ENCODE measurements at places on chromosomes 3 and 15.

GRCh38 chr15:23850666-23851065, 163.6 kb upstream of the NDN start:
- DNase-seq, result no peak

DNA sequence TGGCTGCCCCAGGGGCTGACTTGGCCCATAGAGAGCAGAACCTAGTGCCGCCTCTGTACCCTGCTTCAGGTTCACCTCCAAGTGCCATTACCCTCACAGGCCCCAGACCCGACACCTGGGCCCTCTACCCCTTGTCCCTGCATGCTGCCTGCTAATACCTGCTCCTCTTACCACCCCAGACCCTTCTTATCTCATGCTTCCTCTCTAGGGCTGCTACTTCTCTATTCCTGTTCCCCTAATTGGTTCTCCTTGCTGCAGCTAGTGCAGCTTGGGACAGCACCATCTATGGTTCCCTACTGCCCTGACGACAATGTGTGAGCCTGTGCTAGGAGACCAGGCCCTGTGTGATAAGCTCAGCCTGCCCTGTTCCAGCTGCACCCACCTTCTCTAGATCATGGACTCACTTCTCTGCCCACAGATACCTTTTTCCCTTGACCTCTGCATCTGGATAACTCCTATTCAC, 15.3 kb downstream of the HDAC11 start:
- DNase-seq, result no peak

GRCh38 chr15:63522225-63522578, 17.8 kb downstream of the USP3 start:
- DNase-seq, result no peak

- DNase-seq, result no peak
Observed at GRCh38 chr3:129614435-129614834, 8.0 kb upstream of the PLXND1 start.

- no peak for DNase-seq
Observed at GRCh38 chr3:82707035-82707434, 945.6 kb upstream of the GBE1 start.

- no peak for DNase-seq
Observed at GRCh38 chr3:4995500-4996053, 16.3 kb downstream of the BHLHE40 start.

DNA sequence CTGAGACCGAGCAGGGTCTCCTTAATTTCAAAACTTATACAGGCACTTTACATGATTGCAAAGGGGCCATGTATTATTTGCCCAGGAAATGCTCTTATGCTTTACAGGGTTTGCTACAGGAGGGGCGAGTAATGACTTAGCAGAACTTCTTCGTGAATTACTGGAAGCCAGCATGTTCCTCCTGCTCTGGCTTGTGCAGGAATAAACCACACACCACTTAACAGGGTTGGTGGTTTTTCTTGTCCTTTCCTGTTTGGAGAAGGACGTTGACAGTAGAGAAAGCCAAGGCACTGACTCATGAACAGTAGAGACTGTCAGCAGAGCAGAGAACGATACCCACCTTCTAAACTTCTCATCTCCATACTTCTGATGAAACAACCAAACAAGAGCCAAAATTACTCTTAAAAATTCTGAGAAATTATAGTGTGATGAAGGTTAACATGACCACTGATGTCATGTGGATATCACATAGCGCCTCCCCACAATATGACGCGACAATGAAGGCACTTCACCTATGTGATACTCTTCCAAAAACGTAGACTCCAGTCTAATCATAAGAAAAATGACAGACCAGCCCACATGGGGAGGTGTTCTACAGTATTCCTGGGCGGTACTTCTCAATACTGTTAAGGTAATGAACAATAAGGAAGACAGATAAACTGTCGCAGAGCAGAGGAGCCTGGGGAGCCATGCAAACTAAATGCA, 24.7 kb upstream of the MCTP2 start:
- DNase-seq, result no peak

DNA sequence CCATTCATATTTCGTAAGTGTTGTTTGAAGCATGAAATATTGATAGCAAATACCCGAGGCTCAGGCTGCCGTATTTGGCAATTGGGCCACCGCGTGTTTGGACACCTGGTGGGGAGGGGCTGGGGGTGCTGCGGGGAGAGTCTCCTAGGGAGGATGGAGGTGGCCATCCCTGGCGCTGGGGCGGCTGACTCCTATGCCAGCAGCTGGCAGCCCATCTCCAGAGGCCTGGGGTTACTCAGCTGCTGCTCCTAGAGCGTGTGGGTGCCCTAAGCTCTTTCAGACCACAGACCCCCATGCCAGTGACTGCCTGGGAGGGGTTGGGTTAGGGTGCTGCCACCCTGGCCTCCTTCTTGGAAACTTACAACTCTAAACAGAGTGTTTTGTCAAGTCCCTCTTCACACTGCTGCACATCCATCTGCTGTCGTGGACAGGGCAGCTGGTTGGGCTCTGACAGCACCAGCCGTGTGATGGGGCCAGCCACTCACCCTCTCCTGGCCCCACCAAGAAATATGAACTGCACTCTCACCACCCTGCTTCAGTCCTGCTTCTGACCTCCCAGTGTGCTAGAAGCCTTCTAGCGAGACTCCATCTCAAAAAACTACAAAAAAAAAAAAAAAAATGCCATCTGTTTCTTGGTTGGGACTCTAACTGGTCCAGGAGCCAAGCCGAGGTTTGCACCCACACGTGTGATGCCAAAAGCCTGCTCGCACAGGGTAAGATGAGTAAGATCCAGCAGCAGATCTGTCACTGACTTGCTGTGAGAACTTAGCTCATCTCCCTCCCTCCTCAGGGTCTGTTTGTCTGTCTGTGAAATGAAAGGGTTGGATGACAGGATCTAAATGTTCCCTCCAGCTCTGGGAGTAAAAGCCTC, 156.2 kb downstream of the MEGF11 start:
- peak; percentile 54 for DNase-seq

DNA sequence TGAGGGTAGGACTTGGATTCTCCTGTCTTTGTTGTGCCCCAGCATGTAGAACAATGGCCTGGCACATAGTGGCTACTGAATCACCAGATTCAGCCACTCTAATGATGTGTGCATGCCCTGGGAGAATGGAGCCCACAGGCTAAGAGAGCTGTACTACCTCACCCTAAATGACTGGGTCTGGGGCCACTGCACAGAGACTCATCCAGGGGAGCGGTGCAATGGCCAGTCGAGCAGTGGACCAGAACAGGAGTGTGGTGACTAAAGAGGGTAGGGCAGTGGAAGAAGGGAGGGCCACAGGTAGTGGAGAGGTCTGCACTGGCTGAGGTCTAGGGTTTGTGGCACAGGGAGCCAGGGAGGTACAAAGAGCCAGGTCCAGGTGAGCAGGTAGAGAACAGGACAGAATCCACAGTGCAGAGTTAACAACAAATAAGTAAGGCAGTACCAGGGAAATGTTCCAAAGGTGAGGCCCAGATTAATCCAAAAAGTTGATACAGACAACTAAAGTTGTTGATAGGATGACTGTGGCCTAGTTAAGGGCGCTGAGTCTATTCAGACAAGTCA, 142.7 kb upstream of the ATP11B start:
- DNase-seq, result no peak

DNA sequence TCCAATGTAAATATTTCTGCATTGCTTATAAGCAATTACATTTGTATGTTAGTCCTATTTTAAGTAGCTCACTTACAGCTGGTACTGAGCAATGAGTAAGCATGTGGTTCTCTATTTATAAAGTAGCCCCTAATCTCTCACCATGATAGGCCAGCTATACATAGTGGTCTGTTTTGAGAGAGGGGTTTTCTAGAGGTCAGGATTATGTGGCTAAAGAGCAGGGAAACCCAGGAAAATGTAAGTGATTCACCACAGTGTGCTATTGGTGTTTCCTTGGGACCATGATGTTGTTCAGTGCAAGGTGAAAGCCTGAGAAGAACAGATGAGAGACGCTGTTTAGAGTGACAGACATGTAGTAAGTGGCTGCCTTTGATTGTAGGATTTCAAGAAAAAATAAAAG, 26.4 kb downstream of the RBMS3 start:
- DNase-seq, result no peak

- DNase-seq, result no peak
Observed at GRCh38 chr3:153103406-153103945, 58.5 kb upstream of the RAP2B start.

- no peak for DNase-seq
Observed at GRCh38 chr3:32719335-32719734, 34.3 kb downstream of the CNOT10 start.

GRCh38 chr3:111926266-111926676, 52.6 kb upstream of the ABHD10 start:
- no peak for DNase-seq

DNA sequence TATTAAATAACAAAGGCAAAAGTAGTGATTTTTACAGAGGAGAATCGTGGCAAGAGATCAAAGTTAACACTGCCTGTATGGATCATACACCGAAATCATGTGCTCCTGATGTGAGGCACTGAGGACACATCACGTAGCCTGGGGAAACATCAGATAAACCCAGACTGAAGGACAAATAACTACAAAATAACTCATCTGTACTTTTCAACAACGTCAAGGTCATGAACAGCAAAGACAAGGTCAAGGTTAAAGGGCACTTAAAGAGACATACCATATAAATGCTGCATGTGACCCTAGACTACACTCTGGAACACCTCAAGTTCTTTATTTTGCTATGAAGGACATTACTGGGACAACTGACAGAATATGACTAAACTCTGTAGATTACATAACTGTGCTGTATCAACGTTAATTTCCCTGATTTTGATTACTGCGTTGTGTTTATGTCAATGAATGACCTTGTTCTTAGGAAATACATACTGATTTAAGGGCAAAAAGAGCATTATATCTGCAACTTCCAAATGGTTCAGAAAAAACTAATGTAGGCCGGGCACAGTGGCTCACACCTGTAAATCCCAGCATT, 48.1 kb downstream of the CHSY1 start:
- DNase-seq, result no peak

DNA sequence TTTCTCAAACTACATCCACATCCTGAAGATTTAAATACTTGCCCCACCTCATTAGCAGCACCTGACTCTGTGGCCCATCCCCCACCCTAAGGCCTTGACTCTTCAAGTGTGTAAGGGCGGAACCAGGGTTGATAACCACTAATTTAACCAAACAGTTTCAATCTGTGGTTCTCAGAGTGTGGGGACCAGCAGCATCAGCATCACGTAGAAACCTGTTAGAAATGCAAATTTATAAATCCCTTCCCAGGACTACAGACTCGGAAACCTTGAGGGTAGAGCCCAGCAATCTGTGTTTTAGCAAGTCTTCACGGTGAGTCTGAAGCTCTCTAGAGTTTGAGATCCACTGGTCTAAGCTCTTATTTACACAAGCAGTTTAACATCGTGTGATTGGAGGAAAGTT, 12.4 kb downstream of the GNB4 start:
- no peak for DNase-seq

- DNase-seq, result no peak
Observed at GRCh38 chr3:155182467-155182866, 102.3 kb downstream of the MME start.

- no peak for DNase-seq
Observed at GRCh38 chr15:58742819-58743502, 6.5 kb downstream of the ADAM10 start.

- DNase-seq, result no peak
Observed at GRCh38 chr3:87047852-87048251, 56.9 kb upstream of the VGLL3 start.

- DNase-seq, result no peak
Observed at GRCh38 chr3:23987356-23987755, 42.3 kb downstream of the NR1D2 start.

- DNase-seq, result no peak
Observed at GRCh38 chr3:42706721-42707619, 4.4 kb upstream of the HHATL start.

- peak; percentile 25 for DNase-seq
Observed at GRCh38 chr3:124812291-124813265, 74.6 kb downstream of the ITGB5 start.

DNA sequence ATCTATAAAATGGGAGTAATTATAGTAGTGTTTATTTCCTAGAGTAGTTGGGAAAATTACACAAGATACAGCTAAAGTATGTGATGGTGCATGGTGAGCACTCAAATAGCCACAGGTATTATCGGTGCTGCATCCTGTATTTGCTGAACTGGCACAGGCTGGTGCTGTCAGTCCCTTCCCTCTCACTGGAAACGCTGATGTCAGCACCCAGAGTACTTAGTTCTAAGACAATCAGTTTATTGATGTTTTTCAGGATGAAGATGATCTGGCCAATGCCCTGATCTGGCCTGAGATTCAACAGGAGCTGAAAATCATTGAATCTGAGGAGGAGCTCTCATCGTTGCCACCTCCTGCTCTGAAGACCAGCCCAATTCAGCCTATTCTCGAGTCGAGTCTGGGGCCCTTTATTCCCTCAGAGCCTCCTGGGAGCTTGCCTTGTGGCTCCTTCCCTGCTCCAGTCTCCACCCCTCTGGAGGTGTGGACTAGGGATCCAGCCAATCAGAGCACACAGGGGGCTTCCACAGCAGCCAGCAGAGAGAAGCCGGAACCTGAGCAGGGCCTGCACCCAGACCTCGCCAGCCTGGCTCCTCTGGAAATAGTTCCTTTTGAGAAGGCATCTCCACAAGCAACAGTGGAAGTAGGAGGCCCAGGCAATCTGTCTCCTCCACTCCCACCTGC, 49.7 kb downstream of the TMEM39A start:
- no peak for DNase-seq

DNA sequence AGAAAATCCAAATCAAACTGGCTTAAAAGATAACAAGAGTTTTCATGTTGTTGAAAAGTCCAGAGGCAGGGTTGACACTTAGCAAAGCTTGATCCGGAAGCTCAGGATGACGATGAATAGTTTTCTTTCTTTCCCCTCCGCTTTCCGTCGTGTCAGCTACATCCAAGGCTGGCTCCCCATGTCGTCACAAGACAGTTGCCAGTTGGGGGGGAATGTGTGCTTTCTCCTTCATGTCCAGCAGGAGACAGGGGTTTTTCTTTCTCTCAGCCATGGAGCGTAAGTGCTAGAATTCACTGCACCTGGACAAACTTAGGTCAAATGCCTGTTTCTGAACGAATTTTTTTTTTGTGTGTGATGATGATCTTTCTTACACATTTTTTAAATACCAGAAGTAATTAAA, 273.8 kb upstream of the RGMA start:
- DNase-seq, result no peak

DNA sequence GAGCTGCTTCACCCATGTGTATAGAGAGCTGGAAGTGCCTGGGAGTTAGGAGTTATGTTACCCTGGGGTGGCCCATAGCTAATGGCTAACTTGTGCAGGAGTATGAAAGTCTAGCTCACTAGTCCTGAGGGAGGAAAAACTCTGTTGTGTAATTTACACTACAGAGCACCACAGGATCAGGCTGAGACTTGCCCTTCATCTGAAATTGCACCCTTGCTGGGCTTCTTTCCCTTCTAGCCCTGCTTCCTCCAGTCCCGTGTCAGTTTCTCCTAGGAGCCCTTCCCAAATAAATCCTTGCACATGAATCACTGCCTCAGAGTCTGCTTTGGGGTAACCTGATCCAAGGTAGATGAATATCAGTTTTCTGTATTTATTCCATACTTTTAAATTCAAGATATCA, 40.0 kb downstream of the CTXND1 start:
- no peak for DNase-seq

Data from NCI-H1694 (cell line).